ENCODE measurements at places on chromosomes 4 and X.

DNA sequence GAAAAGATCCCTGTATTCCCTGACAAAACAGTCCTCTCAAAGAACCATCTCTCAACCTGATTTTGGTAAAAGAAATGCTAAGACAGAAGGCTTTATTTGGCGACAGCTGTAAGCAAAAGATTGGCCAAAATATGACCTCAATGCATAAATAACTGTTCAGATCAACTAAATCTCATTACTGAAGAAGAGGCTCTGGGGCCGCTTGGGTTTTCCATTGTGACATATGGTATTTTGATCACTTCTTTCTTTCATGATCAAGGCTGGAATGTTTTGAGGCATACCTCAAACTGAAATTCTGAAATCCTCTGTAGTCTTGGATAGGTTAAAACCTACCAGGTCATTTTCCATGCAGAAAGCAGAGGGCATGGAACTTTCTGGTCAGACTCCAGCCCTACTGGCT, 106.3 kb downstream of the C4orf51 start:
- H3K4me1 ChIP-seq: peaks cover 21% of the 10 kb centered on the region
- no peak overlapping the region for H3K4me3 ChIP-seq
- no peak overlapping the region for H3K27ac ChIP-seq
- H3K27me3 ChIP-seq: no peaks in the 10 kb centered on the region
- H3K36me3 ChIP-seq: no peaks in the 10 kb centered on the region
- no peak for DNase-seq

DNA sequence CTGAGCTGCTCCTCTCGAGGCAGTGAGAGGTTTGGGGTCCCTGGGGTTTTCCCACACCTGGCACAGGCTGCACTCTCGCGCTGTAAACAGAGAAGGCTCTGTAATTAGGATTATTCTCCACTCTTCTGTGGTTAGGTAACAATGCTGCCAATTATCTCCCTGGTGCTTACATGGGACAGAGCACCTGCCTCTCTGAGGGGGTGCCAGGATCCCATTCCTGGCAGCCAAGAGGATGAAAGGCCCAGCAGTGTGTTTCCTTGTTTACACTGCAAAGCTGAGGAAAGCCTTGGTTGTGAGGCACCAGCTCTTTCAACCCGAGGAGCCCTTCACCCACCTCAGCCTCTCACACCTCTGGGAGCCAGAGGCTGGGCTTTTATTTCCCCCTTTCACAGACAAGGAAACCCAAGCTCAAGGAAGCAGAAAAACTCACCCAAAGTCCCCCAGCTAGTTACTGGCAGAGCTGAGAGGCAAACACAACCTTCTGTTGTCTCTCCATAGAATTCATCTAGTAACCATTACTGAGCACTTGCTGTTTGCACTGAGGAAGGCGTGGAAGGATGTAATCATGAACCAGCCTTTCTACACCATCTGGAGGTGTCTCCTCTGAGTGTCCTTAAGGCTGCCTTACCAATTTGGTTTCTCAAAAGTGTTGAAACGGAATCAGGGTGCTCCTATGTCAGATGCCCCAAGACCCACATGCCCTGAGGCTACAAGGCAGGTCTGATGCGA, 39.7 kb upstream of the PROM1 start:
- peaks cover 18% of the 10 kb centered on the region for H3K4me1 ChIP-seq
- peak overlapping the region; percentile 57 for H3K27ac ChIP-seq
- peak; percentile 70 for DNase-seq

GRCh38 chrX:107574711-107575110, 53.6 kb upstream of the PRPS1 start:
- H3K4me1 ChIP-seq: peaks cover 25% of the 10 kb centered on the region
- no peak for DNase-seq
- no peaks in the 10 kb centered on the region for H3K27me3 ChIP-seq
- H3K36me3 ChIP-seq: no peaks in the 10 kb centered on the region

DNA sequence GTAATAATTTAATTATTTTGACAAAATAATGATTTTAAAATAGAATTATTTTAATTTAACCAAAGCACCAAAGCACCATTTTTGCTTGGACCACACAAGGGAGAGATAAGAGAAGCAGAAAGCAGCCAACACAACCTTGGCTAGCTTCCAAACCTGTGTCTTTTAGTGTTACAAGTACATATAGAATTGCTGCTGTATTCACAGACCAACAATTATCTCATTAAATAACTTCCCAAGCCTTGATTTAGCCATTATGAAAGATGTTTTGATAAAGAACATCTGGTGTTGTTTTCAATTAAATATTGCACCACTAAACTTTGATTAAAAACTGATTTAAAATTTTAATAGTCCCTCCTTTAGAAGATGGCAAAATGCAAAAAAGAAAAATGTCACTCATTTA, 14.0 kb upstream of the IGFBP7 start:
- DNase-seq: no peak
- H3K36me3 ChIP-seq: no peaks in the 10 kb centered on the region
- H3K4me1 ChIP-seq: no peaks in the 10 kb centered on the region
- H3K4me3 ChIP-seq: no peak overlapping the region
- no peak overlapping the region for H3K27ac ChIP-seq
- H3K27me3 ChIP-seq: peaks cover 18% of the 10 kb centered on the region

DNA sequence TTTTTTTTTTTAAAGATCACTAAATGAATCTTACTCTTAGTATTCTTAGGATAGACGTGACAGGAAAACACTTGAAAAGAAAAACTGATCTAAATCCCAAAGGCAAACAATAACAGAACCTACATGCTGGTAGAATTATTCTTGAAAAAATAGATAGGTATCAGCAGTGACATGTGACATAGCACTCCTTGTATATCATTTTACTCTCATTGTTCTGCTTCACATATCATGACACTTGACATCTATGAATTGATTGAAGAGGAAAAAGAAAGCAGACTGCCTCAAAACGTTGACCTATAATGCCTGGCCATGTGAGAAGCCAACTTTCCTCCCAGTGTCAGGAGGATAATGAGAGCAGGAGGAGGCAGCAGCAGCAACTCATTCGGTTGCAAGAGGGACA, 555.2 kb downstream of the GABRG1 start:
- DNase-seq: no peak
- H3K27me3 ChIP-seq: no peaks in the 10 kb centered on the region
- no peaks in the 10 kb centered on the region for H3K4me1 ChIP-seq
- H3K36me3 ChIP-seq: no peaks in the 10 kb centered on the region

- no peak for DNase-seq
- no peak overlapping the region for H3K27ac ChIP-seq
- H3K4me3 ChIP-seq: no peak overlapping the region
Measured at GRCh38 chrX:7987160-7988012, 60.2 kb upstream of the PNPLA4 start.

All from Calu3 (cell line).